ENCODE measurements at places on chromosomes 7 and 10. TPM values are rescaled to one million over a fixed set of nuclear protein-coding genes. Genes with fewer than 3 reads are reported as not detected.
A peak's percentile ranks its signal among the peaks of the same experiment; 100 is the strongest.

RAB19 gene
- total RNA-seq: 21.5 TPM

ZNF425 gene
- 3.6 TPM for total RNA-seq

H2BK1 gene
- total RNA-seq: not detected

LRRC17 gene
- total RNA-seq: 3.4 TPM

DNA sequence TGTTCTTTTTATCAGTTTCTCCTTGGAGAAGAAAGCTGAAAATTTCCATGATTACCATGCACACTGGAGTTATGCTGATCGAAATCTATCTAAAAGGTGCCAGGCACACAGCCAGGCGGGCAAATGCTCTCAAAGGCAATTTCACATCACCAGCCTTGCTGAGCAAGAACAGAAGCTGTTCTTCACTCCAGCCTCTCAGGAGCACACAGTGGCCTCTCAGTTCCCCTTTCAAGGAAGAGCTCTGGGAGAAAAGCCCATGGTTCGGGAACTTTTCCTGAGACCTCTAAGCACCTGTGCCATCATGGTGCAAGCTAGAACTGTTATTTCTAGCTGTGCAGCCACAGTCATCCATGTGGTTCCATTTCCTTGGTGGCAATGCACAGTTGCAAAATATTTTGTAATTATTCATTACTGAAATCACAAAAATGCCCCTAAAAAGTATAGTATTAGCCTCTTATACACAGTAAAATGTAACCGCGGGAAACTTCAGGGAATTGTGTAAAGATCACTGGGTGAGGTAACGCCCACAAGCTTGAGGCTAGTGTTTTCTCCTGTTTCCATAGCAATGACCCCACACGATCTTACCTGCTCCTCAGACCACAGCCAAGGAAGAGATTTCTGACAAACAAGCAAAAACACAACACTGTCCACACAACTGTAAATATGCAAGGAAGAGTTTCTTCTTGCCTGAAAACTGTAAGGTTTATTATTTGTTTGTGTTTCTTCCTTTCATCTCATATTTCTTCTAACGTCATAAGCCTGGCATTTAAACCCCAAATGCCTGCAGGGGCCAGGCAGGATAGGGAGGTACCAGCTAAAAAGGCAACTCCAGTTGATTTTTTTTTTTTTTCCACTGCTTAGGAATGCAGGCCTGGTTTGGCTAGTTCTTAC is 121.2 kb downstream of the FAM107B start:
- peak; percentile 49 for DNase-seq

DNA sequence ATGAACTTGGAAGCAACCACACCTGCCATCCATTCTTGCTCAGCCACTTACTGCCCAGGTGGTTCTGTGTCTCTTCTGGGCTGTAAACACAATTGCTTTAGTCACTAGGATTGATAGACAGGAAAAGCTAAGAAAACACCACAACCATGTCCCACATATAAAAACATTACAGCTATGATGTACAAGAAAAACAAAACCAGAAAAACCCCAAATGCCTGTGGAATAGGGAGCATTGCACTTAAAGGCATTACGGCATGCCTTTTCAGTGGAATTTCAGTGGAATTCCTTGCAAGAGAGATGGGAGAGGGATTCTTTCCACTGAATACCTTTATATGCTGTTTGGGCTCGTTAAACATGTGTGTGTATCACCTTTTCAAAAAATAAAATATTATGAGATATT is 44.2 kb upstream of the GPR26 start:
- DNase-seq: no peak

DNA sequence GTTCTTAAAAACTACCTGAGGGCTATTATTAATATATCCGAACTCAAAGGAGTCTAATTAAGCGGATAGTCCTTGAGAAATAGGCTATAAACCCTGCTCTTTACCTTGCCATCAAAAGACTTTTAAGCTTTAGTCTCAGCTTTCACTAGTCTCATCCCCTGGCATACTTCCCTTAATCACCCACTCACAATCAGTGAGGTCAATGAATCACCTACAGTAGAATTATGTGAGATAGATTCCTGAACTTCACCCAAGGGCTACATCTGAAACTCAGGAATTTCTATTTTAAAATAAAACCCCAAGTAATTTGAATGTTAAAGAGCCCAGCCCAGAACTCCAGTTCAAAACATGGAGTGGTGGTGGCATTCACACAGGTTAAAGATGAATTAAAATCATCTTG is 108.7 kb downstream of the ETV1 start:
- no peak for DNase-seq

Data from thyroid gland (tissue), 4 donors.